ENCODE measurements at places on chromosomes 7 and 10.

DNA sequence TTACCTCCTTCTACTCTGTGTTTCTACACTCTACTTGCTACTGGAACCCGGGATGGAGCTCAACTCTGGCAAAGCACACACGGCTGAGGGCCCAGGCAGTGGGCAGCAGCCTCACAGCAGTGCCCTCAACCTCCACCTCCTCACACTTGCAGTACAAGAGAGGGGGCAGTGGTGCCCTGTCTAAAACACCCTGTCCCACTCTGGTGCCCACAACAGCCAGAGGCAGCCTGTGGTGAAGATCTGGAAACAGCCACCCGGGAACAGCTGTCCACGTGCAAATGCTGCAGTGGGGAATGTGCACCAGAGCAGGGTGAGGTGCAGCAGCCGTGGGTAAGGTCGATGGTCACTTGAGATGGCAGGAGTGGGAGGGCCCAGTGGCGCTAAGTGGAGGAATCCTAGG, 13.7 kb downstream of the MAT1A start:
- no peak for DNase-seq

- no peak for DNase-seq
Measured at GRCh38 chr7:75694638-75695399, 43.9 kb downstream of the HIP1 start.

DNA sequence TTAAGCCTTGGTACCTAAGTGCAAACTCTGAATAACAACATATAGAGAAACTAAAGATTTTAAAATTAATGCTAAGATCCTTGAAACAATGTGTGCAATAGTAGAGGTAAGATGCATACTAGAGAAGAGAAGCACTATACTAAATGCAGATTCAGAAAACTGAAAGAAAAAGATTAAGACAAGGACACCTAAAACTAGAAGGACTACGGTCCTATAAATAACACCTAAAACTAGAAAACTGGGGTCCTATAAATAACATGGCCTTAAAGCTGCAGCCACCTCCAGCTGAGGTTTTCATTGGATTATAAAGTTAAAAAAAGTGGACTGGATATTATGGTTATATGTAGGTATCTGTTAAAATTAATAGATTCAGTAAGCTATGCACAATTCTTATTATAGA, 320.9 kb downstream of the IPMK start:
- no peak for DNase-seq

DNA sequence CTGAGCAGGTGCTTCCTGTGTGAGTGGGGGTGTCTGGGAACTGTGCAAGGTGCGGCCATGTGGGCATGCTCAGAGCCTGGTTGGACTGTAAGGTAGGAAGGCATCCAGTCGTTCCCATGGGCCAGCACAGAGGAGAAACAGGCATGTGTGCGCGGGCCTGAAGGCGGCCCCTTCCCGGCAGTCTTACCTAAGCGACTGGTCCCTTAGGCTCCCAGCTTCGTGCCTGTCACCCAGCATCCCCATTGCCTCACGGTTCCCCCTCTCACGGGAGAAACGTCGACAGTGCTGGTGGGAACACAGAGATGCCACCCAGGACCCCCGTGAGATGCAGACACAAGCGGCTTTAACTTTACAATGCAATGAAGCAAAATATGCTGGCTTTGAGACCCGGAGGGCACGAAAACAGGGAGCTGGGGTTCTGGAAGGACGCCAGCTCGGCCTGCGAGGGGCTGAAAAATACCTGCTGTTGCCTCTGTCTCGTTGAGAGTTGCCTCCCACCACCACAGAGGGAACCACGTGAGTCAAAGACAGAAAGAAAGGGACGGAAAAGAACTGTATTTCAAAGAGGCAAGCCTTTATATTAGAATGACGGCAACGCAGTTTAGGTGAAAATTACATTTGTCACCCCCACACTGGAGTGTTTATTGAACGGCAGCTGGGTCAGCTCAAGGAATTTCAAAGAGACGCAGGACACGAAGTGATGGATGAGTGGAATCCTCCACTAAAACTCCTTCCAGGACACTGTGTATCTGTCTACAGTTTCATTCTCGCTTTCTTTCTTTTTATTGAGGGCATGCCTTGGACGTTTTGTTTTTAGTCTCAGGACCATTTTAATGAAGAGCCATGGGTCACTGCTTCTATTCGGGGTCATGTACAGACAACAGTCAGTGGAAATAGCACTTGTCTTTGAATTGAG, 128.4 kb downstream of the DNAJB6 start:
- DNase-seq, result no peak

DNA sequence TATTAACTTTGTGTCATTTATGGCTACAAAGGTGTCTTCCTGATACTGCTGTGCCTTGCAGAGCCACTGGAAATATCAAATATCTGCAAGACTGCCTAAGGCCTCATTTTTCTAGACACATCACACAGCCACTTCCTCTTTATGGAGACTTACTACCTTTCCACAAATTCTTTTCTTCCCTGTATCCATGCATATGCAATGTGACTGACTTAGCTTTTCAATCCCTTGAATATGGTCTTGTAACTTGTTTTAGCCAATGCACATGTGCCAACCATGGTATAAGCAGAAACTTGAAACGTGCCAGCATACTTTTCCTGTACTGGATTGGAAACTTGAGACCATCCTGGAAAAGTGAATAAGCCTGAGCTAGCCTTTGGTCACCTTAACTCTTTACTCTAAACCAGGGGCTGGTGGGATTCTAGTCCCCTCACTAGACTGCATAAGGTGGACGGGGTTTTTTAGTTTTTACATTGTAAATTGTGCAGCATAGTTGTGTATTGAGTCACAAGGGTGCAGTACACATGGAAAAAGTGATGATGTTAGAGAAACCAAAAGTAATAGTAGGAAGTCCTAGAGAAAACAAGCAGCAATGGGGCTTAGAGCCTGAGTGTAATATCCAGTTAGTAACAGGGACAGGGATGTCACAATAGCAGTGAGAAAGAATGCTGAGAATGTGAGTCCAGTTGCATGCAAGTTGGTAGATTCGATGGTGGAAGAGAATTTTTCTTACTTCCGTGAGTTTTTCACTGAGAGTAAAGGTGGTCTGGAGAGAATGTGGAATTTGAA, 879.5 kb downstream of the SORCS1 start:
- DNase-seq, result no peak

DNA sequence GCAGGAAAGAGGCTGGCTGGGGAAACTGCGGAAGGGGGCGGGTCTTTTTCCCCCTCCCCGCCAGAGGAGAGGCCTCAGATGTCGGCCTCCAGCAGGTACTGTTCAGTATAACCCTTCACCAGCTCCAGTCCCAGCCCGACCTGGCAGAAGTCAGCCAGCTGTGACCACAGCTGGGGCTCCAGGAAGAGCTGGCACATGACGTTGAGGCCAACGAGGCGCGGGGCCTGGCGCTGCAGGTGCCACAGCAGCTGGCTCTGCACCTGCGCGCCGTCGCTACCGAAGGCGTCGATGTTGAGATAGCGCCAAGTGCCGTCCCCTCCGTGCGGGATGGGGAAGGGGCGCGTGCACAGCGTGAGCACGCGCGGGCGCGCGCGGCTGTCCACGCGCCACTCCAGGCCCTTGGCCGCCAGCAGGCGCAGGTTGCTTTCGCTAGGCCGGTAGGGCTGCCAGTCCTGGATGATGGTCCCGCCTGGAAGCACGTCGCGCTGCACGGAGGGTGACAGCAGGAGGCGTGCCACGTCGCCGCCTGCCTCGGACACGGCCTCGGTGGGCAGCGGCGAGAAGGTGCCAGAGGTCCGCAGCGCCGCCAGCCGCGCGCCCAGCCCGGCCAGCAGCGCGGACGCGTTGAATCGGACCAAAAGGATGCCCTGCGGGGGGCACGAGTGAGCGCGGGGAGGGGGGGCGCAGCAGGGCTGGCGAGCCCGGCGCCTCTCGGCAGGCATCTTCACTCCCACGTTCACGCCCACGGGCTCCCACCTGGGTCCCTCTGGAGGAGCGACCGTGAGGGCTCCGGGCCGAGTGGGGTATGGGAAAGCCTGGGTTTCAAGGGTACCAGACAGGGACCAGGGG, 6.9 kb upstream of the VGF start:
- no peak for DNase-seq

DNA sequence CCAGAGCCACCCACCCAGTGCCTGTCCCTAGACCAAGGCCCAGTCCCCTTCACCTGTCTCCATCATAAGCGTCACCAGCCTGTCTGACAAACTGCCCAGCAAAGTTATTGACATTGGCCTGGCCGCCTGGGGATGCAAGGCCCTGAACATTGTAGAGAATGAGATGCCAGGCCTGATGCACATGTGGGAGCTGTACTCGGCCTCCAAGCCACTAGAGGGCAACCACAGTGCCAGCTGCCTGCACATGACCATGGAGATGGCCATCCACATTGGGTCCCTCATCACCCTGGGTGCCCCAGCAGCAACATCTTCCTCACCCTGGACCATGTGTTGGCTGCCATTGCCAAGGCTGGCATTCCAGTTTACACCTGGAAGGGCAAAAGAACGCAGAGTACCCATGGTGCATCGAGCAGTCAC, 63.7 kb upstream of the ANTXRL start:
- DNase-seq, result no peak

DNA sequence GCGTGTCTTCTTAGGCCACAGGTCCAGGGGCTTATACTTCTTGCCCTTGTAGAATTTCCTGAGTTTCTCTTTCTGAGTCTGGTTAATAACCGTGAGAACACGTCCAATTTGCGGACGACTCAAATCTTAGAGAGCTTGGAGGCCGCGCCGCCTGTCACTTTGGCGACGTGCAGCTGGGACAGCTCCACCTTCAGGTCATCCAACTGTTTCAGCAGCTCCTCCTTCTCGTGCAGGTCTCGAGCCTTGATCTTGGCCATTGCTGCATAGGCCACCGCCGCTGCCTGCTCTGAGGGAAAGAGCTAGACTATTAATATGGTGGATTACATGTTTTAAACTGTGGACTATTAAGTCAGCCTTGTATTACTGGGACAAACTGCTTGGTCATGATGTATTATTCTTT, 26.9 kb downstream of the EVX1 start:
- DNase-seq, result no peak

- no peak for DNase-seq
Measured at GRCh38 chr7:27793780-27794179, 53.8 kb downstream of the TAX1BP1 start.

- DNase-seq, result no peak
Measured at GRCh38 chr10:19847321-19847720, 31.1 kb downstream of the PLXDC2 start.

All from large intestine (tissue), 12 donors.